CD4-positive, alpha-beta T cell treated with Interleukin-6 at 100 ng/mL for 8 hours (primary cell): ENCODE measurements at places on chromosomes 3 and 15.

DNA sequence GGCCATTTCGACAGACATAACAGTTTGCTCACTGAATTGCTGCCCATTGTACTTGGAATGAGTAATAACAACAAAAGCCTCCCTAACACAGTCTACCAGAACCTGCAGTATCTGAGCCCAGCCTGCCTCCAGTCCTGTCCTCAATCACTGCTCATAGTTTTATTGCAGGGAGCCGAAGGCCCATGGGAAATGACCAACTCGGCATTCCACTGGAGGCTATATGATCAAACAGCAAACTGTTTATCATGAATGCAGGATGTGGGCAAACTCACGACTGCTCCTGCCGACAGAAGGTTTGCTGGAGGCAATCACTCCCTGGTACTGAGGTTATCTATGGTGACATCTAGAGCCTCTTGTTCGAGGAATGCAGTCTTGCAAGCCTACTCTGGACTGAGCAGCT lies 46.3 kb downstream of the LSM3 start:
- no peak for DNase-seq

DNA sequence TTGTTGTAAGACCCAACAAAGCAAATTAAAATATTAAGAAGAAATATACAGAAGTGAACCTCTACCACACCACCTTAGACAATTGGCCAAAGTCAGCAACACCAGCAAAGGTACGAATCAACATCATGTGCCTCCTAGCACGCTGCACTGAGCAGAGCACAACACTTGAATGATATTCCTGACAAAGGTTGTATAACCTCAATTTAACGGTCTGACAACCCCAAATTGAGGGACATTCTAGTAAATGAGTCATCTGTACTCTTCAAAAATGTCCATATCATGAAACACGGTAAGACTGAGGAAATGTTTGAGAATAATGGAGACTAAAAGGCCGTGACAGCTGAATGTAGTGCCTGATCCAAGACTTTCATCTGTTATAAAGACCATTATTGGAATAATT lies 41.3 kb upstream of the TNFSF10 start:
- no peak for DNase-seq

DNA sequence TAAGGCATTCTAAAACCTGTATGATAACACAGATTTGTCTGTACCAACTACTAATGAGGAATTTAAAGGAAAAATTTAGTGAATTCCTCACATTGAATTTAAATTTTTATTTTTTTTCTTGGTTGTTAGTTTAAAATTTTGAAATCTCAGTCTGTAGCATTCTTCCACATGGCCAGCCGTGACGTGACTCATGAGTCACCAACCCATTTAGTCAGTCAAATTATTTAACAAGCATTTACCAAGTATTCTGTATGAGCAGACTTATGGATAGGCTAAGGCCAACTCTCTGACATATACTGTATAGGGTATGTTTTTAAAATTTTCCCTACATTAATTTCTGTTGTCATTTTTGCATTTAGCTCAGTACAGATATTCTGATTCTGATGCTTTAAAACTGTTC lies 112.9 kb downstream of the CNTN4 start:
- no peak for DNase-seq

GRCh38 chr3:133620066-133620784 lies 41.5 kb downstream of the TOPBP1 start:
- no peak for DNase-seq

DNA sequence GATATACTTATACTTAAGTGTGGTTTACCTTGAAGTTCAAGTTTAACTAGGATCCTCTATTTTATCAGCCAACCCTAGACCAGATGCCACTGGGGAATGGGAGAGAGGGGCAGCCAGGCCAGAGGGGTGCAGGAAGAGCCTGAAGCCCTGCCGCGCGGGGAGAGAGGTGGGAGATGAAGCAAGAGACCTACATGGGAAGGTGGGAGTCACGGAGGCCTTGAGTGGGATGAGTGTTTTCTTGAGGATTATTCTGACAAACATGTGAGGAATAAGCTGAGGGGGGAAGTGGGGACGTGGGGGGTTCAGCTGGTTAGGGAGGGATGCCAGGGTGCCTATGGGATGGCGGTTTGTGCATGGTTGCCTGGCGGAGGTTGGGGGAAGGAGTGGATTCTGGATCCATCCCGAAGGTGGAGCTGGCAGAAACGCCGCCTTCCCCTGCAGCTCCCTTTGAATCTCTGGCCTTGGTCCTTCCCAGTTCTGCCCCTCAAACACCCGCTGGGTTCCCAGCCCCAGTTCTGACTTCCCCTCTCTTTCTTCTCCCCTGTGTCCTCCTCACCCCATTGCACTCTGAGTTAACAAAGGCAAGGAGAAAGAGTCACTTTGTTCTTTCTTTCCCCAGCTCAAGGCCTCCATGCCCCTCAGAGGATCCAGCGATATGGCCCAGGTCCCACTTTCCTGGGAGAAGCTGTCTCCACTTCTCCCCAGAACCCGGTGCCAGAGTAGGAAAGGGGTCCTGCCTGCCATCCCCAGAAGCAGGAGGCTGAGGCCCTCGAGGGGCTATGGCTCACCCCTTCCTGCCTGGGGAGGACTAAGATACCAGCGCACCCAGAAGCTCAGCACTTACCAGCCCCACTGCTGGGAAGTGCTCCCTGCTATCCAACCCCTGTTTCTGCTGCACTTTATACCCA lies 274.2 kb downstream of the UACA start:
- DNase-seq = no peak

- no peak for DNase-seq
These were observed 319.8 kb upstream of the LRRFIP2 start for GRCh38 chr3:37494216-37494615.

DNA sequence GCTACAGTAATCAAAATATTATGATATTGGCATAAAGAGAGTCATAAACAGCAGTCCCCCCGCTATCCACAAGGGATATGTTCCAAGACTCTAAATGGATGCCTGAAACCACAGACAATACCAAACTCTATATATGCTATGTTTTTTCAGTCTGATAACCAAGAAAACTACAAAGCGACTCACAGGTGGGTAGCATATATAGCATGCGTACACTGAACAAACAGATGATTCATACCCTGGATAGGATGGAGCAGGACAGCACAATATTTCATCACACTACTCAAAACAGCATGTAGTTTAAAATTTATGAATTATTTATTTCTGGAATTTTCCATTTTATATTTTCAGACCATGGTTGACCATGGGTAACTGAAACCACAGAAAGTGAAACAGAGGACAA lies 87.0 kb upstream of the PPP2R3A start:
- DNase-seq = no peak

DNA sequence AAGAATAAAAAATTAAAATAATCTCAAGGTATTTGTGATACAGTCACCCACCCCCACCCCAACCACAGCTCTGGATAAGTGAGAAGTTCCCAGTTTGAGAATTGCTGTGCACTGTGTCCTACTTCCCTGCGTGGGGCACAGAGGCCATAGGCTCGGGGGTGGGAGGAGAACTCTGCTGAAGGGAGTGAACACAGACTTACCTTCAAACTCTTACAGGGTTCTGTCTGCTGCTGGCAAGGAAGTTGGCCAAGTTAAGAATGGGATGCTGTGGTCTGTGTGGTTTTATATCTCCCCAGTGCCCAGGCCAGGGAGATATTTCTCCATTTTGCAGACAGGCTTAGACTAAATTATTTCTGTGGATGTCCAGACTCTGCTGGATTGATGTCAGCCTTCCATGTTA lies 37.6 kb downstream of the SPTSSB start:
- no peak for DNase-seq

DNA sequence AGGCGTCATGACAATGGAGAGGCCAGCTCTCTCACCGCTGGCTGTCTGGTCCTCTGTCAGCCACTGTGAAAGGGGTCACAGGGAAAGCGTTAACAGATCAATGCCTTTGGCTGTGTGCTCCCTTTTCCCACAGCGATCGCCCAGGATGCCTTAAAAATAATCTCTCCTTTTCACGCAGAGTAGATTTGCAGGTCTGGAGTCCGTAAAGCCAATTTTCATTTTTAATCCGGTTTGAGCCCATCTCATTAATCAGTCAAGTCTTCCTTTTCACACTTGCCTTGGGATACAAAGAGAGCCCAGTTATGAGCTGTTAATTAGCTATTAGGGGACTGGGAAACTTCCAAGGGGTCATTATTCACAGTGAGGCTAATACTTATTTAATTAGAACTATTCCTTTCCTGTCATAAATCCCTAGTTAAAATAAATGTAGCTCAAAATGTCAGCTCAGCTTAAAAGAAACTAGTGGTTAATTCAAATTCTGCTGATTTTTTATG lies 104.3 kb upstream of the RASGRP1 start:
- no peak for DNase-seq

- no peak for DNase-seq
These were observed 344.8 kb downstream of the ERC2 start for GRCh38 chr3:56123487-56123886.

GRCh38 chr15:85475317-85475701 lies 94.9 kb downstream of the AKAP13 start:
- no peak for DNase-seq

- DNase-seq = no peak
These were observed 118.5 kb downstream of the EEFSEC start for GRCh38 chr3:128271536-128272332.
